ENCODE measurements at places on chromosomes 1 and 21.

DNA sequence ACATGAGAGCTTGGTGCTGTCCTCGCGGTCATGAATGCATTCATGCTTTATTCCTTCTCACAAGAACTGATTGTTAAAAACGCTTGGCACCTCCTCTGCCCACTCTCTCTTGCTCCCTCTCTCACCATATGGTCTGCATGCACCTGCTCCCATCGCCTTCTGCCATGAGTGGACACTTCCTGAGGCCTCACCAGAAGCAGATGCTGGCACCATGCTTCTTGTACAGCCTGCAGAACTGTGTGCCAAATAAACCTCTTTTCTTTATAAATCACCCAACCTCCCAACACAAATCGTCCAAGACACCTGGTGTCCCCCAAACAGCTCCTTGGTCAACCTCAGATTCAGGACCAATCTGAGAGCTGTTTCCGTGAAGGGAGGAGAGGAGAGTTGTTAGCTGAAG, 43.3 kb upstream of the PCBP3 start:
- no peak for DNase-seq

DNA sequence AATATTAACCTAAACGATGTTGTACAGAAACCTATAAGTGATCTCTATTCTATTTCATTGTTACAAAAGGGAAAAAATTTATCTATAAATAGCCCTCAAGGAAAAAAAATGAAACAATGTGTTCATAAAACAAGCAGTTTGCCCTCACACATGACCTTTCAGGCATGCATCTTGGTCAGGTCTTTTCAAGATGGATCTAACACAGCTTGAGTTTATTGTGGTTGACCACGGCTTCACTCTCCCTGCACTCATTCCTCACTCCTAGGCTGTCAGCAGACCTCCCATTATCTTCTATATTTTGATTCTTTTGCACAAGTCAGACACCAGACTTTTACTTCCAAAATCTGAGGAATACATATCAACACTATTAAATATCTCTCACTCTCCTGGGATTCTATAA, 544.3 kb downstream of the KCNT2 start:
- no peak for DNase-seq

DNA sequence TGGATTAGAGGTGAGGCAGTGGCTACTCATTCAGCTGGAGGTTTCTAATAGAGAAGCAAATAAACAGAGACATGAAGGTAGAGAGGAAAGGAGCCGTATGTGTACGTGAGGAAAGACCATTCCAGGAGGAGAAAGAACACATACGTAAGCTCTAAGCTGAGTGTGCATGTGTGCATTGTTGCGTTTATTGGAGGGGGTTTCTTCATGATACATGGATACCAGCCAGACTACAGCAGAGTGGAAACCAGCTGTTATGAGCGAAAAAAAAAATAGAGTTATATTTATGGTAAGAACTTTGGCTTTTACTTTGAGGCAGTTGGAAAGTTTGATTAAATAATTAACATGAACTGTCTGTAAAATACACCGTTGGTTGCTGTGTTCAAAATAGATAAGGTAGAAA, 173.4 kb upstream of the RGS18 start:
- DNase-seq, result no peak

GRCh38 chr1:7225711-7226505, 440.7 kb downstream of the CAMTA1 start:
- no peak for DNase-seq

GRCh38 chr1:79777481-79778219, 771.1 kb upstream of the ADGRL4 start:
- DNase-seq, result no peak

GRCh38 chr21:45747802-45748445, 104.4 kb downstream of the PCBP3 start:
- DNase-seq, result no peak

DNA sequence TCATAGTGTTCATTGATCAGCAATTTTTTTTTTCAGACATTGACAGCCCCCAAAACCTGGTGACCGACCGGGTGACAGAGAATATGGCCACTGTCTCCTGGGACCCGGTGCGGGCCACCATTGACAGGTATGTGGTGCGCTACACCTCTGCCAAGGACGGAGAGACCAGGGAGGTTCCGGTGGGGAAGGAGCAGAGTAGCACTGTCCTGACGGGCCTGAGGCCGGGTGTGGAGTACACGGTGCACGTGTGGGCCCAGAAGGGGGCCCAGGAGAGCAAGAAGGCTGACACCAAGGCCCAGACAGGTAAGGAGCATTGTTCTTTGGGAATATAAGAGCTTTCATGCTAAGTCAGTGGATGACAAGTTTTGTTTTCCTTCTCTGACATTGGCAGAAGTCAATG, 49.3 kb downstream of the TNN start:
- no peak for DNase-seq

- no peak for DNase-seq
Observed at GRCh38 chr1:79554688-79555087, 548.2 kb upstream of the ADGRL4 start.

GRCh38 chr1:117757668-117758067, 151.8 kb downstream of the TENT5C start:
- DNase-seq, result no peak

- DNase-seq, result no peak
Observed at GRCh38 chr1:8259498-8260290, 58.2 kb upstream of the SLC45A1 start.

- no peak for DNase-seq
Observed at GRCh38 chr1:177223359-177223758, 52.6 kb downstream of the BRINP2 start.

- DNase-seq, result no peak
Observed at GRCh38 chr1:61233121-61233660, 150.8 kb downstream of the NFIA start.

GRCh38 chr1:231194476-231194842, 32.6 kb downstream of the TRIM67 start:
- no peak for DNase-seq

GRCh38 chr1:110017792-110018191, 16.6 kb upstream of the STRIP1 start:
- no peak for DNase-seq

DNA sequence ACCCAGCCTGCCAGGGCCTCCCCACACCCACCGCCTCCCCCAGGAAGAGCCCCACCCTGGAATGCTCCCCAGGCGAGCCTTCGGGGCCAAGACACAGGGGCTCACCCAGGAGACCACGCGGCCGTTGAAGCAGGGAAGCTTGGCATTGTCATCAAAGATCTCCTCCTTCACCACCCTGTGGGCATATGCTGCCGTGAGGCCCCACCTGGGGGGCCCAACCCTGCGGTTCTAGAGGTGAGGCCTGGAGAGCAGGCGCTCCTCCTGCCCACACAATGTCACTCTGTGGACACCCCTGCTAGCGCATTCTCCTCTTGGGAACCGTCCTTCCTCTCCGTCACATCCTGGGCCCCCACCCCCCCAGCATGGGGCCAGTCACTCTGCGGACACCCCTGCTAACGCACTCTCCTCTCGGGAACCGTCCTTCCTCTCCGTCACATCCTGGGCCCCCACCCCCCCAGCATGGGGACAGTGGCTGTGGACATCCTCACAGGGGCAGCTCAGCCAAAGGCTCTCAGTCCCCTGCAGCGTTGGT, 6.6 kb downstream of the DVL1 start:
- no peak for DNase-seq

GRCh38 chr1:201059401-201059800, 35.9 kb upstream of the KIF21B start:
- no peak for DNase-seq

GRCh38 chr1:183302452-183303322, 115.5 kb downstream of the NMNAT2 start:
- DNase-seq, result no peak

DNA sequence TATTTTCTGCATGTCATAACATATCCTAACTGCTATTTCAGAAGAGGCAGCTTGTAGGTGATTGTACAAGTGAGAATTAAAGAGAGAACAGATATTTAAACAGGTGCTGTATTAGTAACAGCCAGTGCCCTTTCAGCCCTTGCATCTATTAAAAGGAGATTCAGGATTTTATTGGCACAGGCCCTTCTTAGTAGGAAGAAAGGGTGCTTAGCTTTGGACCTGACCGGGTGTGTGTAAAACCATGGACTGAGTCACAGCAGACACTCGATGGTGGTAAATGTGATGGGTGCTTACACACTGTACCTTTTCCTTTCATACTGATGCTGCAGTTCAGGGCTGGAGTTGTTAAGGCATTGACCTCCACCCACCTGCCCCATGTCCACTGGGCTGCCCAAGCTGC, 12.7 kb upstream of the CD101 start:
- DNase-seq, result no peak

GRCh38 chr1:58251430-58252073, 295.0 kb downstream of the OMA1 start:
- no peak for DNase-seq

GRCh38 chr1:243469497-243469896, 213.7 kb downstream of the SDCCAG8 start:
- no peak for DNase-seq

GRCh38 chr21:29342363-29342957, 43.7 kb downstream of the BACH1 start:
- DNase-seq, result no peak

DNA sequence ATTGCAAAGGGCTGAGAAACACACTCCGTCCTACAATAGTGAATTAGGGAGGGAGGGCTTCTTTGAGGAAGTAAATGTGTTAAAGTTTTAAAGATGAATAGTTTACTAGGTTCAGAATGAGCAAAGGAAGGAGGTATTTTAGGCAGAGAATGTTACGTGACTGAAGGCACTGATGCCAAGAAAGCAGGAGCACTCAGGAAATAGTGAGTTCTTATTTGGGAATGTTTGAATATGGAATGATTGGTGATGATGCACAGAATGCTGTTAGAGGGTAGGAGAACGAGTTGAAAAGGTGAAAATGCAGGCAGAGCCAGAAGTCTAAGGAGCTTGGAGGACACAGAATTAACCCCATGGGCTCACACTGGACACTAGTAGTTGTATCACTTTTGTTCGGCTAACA, 108.0 kb downstream of the NRIP1 start:
- DNase-seq, result no peak

DNA sequence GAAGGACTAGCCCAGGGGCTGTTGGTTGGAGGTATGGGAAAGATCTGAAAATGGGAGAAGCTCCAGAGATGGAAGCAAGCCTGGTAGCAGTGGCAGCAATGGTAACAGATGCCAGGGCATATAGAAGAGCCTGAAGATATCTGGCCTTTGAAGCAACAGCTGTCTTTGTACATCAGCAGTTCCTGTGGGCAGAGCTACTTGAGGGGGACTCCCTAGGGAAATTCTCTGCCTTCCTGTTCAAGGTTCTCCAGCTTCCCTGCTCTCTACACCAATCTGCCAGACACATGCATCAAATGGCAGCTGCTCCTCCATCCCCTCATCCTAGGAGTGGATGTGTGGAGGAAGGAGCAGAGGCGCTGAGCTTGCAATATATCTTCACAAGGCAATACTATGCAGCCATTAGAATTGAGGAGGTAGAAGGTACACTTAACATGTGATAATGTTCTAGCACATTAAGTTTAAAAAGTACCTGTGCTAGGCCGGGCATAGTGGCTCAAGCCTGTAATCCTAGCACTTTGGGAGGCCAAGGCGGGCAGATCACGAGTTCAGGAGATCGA, 2.2 kb downstream of the TMEM35B start:
- no peak for DNase-seq

DNA sequence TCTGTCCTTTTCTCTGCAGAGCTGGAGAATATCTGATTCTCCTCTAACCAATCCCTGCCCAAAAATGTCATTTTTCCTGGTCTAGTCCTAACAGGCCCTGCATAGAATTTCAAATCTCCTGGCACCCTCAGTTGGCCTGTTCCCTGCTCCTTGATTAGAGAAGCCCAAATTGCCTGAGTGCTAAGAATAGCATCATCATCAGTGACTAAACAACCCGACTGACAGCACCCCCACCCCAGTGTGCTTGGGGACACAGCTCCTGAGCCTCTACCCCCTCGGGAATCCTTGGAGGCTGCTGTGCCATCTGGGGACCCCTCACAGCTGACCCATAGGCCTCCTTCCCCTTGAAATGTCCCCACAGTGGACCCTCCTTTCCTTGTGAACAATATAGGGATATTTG, 94.4 kb downstream of the DDX20 start:
- DNase-seq, result no peak

DNA sequence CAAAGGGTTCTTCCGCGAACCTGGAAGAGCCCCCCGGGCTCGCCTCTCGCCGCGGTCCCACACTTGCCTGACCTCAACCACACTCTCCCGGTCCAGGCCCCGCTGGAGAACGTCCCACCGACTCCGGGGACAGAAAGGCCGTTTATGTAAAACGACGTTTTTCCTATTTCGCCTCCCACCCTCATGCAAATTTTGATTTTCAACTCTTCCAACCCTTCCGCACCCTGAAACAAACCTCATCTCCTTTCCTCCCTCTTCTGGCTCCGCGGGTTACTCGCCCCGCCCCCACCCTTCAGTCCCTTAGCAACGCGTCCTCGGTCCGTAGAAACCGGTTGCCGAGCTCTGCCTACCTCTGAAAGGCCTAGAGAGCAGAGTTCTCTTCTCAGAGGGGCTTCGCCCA, at the start of gene C1orf141:
TSS of gene C1orf141 (minus strand) at position 276 of the 400 bp plus-strand sequence. CDS start 7,730 bp downstream, outside the sequence.
- DNase-seq, result no peak

DNA sequence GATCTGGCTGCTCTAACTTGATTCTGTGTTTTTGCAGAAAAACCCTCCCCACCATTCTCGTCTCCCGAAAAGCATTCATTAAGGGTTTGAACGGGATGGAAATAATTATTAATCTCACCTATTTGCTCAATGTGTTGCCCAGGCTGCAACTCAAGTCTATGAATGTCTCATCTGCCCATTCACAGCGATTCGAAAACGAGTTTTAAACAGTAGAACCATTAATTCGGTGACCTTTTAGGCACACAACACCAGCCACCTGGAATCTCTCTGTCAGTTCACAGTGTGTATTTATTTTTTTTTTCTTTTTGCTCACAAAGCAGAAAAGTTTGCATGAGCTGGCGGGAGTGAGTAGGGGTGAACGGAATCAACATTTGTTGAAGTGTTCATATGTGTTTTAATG, 764.7 kb upstream of the TPTE start:
- DNase-seq, result no peak

DNA sequence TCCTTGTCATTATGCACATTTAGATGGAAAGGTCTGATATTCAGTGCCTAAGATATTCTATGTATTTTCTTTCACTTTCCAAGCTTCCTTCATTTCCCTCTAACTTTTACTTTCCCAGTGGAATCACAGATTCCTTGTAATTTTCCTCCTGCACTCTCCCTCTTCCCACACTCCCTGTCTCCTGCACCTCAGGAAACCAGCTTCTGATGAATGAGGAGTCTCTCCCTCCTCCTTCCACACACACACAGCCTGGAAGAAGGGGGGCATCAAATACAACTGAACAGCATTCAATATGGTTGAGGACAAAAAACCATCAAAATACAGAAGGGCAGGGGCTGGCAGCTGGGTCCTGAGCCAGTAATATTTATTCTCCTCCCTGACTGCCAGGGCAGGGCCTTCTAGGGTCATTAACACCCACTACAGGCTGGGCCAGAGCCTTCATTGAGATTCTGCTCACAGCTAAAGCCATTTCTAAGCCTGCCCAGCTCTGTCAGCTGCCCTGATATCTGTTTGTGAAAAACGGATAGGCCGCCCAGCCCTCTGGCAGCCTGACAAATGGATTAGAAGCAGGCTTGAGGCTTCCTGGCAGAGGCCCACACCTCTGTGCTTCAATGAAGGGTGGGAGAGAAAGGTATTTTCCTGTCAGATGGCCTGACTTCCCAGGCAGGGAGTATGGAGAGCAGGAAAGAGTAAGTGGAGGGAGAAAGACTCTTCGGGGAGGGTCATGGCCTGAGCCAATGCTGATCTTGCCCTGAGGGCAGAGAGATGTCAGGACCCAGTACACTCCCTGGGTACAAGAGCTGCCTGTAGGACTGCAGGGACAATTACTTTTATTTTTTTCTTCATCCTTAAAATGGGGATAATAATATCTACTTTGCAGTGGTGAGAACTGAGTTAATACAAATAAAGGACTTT, 138.9 kb upstream of the SPATA6 start:
- DNase-seq, result no peak

All from stimulated activated CD4-positive, alpha-beta T cell treated with anti-CD3 and anti-CD28 coated beads, Interleukin-2, amount 100 ng/mL, for 4 hours (primary cell).